AG09309 (cell line): ENCODE measurements at places on chromosomes 13 and 19.

GRCh38 chr13:19159761-19160420 lies 21.7 kb downstream of the TUBA3C start:
- DNase-seq: no peak

DNA sequence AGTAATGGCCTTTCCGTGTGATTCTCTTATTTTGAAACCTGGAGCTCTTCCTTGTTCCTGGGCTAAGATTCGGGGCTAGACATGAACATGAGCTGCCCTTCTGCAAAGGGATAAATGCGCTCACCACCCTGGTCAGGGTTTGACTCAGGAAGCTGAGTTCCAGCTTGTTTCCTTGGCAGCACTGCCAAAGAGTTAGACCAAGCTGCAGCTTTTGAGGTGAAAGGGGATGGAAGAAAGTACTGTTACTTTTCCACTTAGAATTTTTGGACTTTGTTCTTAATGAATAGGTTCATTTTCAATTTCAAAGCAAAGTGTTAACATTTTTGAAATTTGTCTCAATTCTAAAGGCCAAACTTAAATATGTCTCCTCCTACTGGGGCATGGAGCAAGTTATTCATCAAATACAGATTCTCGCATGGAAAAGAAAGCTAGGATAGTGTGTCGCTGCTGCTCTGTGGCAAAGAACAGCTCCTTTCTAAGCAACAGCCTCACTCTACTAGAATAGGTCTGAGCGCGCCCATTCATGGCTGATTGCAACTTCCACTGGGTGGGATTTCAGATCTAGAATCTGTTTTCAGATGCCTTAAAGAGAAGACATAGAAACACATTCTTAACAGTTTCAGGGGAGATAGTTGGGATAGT lies 2.2 kb downstream of the RGCC start:
- no peak for DNase-seq

GRCh38 chr13:24212674-24213073 lies 52.2 kb downstream of the SPATA13 start:
- DNase-seq: no peak

DNA sequence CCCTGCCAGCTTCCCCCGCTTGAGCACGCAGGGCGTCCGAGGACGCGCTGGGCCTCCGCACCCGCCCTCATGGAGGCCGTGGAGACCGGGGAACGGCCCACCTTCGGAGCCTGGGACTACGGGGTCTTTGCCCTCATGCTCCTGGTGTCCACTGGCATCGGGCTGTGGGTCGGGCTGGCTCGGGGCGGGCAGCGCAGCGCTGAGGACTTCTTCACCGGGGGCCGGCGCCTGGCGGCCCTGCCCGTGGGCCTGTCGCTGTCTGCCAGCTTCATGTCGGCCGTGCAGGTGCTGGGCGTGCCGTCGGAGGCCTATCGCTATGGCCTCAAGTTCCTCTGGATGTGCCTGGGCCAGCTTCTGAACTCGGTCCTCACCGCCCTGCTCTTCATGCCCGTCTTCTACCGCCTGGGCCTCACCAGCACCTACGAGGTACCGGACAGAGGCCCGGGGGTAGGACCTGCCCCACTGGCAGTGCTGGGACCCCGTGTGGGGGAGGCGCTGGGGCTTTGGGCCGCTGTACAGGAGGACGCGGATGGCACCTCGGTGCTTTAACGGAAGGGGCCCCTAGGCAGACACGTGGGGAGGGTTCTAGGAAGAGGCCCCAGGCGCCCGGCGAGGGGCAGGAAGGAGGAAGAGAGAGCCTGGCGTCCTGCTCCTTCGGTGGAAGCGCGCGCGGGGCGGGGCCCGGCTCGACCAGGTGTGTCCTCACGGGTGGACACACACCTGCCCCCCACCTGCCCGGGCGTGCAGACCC lies 681 bp downstream of the SLC5A5 start:
- no peak for DNase-seq

GRCh38 chr13:24281188-24282008 lies 28.0 kb upstream of the C1QTNF9 start:
- DNase-seq: no peak

DNA sequence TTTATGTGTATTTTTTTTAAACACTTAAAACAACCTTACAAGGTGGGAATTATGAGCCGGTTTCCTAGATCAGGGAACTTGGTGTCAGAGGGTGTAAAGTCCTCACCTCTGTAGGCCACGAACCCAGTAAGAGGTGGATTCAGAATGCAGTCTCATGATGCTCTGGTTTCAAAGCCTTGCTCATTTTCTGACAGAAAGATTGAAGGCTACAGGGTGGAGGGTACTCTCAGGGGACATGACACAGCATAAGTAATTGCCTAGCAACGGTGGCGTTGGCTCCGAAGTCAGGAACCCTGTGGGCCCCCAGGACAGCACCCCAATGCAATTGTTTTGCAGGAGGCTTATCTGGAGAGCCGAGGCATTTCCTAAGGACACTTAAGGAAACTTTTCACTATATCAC lies 794.7 kb downstream of the EFNB2 start:
- DNase-seq: no peak

- no peak for DNase-seq
Observed at GRCh38 chr13:110669036-110669435, 36.9 kb downstream of the CARS2 start.

DNA sequence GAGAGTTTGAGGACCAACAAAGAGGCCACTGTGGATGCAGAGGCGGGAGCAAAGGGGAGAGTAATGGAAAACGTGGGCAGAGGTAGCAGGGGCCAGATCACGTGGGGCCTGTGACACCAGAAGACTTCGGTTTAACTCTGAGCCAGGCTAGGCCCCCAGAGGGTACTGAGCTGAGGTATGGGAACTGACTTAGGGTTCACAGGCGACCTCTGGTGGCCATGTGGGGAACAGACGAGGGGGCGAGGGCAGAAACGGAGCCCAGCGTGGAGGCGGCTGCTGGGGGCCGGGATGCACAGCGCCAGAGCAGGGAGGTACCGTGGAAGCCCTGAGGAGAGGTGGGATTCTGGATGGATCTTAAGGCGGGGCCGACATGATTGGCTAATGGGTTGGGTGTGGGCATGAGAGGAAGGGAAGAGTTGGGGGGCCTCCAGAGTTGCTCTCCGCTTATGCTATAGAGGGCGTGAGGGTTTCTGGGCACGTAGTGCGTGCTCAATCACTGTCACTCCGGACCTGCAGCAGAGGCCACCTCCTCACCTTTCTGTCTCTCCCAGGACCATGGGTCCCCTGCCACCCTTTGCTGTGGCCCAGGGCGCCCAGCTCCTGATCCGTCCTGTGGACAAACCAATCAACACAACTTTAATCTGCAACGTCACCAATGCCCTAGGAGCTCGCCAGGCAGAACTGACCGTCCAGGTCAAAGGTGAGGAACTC lies 13.7 kb downstream of the PVR start:
- no peak for DNase-seq

DNA sequence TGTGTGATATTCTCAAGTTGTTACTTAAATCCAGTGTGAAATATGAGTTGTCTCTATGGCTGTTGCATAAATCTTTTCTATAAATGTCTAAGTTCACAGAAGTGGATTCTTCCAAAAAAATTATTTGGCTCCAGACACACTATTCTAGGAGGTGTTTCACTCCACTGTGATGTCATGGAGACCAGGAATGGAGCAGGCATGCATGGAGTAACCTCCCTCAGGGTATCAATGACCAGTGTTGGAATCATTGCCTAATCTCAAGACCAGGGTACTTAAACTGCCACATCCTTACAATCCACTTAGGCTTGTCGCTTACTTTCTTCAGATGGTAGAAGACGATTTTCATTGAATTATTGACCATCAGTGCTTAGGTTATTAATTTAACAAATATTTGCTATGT lies 55.4 kb downstream of the LRRC63 start:
- no peak for DNase-seq

DNA sequence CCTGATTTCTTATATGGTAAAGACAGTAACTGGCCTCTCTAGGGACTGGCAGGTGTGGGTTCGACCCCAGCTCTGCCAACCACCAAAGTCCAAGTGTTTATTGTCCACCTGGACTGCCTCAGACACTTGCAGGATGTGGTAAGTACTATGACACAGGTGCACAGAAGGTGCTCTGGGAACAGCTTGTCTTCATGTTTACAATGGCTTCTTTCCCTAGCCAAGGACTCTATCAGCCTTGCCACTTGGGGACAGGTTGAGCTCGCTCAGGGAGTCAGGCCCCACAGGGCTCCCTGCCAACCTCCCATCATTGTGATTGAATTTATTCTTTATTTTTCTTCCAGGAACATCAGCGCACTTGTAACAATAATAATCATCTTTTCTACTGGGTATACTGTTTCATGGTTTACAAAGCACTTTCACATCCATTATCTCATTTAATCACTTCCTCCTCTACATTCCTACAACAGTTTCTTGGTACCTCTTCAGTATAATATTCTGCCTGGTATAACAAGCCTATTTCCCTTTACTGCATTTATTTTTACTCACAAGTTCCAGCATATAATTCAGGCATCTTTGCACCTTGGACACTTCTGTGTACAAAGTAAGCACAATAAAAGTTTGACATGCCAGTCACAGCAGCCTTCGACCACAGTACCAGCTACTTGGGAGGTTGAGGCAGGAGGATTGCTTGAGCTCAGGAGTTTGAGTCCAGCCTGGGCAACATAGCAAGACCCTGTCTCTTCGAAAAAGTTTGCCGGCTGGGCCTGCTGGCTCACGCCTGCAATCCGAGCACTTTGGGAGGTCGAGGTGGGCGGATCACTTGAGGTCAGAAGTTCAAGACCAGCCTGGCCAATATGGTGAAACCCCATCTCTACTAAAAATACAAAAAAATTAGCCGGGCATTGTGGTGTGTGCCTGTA lies 24.2 kb upstream of the GATAD2A start:
- DNase-seq: no peak

DNA sequence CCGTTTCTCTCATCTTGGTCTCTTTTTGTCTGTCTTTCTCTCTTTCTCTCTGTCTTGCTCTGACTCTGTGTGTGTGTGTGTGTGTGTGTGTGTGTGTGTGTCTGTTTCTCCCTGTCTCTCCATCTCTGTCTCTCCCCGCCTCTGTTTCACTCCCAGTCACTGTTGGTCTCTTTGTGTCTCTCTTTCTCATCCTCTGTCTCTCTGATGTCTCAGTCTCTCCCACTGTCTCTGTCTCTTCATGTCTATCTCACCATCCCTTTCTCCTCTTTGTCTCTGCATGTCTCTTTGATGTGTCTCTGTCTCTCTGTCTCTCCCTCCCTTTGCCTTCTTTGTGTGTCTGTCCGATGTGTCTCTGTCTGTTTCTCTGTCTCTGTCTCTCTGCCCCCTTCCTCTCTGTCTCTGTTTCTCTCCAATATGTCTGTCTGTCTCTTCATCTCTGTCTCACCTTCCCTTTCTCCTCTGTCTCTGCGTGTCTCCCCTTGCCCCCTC lies 2.5 kb downstream of the NFIC start:
- DNase-seq: no peak
